ENCODE measurements at places on chromosomes 7 and 10.

GRCh38 chr10:13340626-13341376, 7.3 kb downstream of the SEPHS1 start:
- DNase-seq: peak; percentile 26

- no peak for DNase-seq
Observed at GRCh38 chr7:27890205-27890849, 150.4 kb downstream of the TAX1BP1 start.

DNA sequence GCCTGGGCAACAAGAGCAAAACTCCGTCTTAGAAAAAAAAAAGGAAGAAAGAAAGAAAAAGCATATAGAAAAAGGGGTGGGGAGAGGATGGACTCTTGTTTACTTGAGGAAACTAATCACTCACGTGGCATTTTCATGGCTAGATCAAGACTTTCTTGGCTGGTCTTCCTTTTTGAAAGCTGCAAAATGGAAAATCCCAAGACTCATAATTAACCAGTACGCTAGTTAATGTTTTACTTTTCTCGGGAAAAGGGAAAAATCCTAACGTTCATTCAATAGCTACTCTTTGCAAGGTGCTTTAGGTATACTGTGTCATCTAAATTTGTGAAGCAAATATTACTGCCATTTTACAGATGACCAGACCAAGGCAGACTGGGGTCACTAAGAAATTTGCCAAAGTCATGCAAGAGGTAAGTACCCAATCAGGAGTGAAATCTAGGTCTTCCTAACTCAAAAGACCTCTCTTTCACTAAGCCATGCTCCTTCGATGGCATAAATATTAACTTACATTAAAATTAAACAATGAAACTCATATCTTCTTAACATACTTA, 24.4 kb downstream of the NAPEPLD start:
- no peak for DNase-seq

- DNase-seq: peak; percentile 58
Observed at GRCh38 chr10:132306864-132307751, 642 bp downstream of the STK32C start.

GRCh38 chr10:75068523-75068922, 42.9 kb upstream of the SAMD8 start:
- no peak for DNase-seq

GRCh38 chr10:14594878-14595525, 179.7 kb downstream of the FAM107B start:
- no peak for DNase-seq

- DNase-seq: no peak
Observed at GRCh38 chr10:122296363-122297120, 25.4 kb downstream of the BTBD16 start.

DNA sequence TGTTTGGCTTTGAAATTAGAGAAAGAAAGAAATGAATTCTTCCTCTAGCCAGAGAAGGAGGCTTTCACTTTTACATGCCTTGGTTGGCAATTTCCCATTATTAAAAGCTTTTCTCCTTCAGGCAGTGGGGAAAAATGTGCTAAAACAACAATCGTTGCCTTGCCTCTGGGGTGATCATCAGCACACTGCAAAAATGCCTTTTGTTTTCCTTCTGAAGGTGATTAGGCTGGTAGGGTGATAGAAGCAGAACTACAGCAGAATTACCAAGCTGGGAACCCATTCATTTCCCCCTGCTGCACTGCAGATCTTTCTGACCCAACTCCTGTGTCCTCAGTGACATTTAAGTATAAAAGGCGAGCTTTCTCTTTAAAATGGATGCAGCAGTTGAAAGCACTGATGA, 22.2 kb downstream of the ANK3 start:
- DNase-seq: no peak

DNA sequence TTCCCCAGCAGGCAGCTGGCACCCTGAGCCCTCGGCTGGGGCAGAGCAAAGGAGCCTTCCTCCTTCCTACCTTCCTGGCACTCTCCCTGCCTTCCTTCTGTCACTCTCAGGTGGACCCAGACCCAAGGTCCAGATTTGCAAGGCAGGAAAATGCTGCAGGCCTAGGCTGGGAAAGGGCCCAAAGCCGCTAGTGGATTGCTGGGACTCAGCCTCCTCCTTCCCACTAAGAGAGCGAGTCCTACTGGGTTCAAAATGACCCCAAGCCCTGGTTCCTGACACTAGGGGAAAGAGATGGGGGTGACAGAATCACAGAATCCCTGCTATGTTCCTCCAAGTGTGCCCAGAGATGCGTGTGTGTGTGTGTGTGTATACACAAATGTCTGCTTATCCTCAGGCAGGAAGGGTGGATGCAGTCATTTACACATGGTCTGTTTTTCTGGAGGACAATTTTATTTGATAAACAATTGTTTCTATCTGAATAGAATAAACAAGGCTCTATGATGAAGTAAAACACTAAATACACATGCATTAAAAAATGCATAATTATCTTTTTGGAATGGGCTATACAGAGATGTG, 1.3 kb upstream of the PLAU start:
- DNase-seq: no peak

GRCh38 chr10:77653210-77653609, 15.6 kb upstream of the KCNMA1 start:
- no peak for DNase-seq

DNA sequence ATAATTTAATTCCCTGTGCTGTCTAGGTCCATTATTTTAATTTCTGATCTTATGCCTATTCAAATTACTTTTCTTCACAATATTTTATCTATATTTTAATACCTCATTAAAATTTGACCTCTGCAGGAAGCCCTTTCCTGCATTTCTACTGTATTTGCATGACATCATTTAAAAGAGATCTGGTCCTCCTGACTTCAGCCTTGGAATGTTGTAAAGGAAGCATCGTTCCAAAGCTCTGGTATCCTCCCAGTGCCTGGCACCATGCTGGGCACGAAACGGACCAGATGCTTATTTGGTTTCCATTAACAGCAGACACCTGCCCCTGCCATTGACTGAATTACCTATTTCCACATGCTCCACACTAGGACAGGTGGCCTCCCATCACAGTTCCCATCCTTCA, 247.5 kb downstream of the KLF6 start:
- DNase-seq: no peak

DNA sequence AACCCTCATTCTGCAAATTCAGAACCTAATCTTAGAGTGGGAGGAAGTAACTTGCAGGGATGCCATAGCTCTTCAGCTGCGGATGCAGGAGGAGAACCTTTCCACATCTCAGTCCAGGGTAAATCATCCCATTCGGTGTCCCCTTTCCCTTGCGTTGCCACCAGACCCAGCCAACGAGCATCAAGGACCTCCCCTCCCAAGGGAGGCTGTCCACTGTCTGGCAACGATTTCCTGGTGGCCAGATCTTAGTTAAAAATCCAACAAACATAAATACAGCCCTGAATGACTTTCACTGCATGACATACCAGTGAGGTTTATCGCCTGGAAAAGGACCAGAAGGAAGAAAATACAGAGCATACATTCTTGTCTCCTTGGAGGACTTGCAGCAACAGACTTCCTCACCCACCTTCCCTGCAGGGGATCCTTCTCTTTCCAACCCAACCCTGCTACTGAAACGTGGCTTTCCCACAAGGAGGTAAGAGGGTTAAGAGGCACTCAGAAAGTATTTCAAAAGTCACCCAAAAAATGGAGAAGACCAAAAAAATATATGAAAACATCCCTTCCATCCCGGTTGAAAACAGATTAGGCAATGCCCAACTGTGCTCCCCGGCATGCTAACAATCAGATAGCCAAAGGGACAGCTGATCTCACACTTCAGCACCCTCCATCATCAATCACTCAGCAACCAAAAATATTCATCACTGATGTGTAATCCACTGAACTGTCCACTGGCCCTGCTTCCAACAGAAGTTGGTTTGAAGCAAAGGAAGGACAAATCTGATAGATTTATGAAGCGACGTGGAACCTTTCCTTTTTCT, 206.6 kb downstream of the TNS3 start:
- no peak for DNase-seq

GRCh38 chr7:111919631-111920179, 286.5 kb downstream of the DOCK4 start:
- DNase-seq: no peak

GRCh38 chr7:151243408-151244195, 4.9 kb downstream of the SMARCD3 start:
- DNase-seq: peak; percentile 52

DNA sequence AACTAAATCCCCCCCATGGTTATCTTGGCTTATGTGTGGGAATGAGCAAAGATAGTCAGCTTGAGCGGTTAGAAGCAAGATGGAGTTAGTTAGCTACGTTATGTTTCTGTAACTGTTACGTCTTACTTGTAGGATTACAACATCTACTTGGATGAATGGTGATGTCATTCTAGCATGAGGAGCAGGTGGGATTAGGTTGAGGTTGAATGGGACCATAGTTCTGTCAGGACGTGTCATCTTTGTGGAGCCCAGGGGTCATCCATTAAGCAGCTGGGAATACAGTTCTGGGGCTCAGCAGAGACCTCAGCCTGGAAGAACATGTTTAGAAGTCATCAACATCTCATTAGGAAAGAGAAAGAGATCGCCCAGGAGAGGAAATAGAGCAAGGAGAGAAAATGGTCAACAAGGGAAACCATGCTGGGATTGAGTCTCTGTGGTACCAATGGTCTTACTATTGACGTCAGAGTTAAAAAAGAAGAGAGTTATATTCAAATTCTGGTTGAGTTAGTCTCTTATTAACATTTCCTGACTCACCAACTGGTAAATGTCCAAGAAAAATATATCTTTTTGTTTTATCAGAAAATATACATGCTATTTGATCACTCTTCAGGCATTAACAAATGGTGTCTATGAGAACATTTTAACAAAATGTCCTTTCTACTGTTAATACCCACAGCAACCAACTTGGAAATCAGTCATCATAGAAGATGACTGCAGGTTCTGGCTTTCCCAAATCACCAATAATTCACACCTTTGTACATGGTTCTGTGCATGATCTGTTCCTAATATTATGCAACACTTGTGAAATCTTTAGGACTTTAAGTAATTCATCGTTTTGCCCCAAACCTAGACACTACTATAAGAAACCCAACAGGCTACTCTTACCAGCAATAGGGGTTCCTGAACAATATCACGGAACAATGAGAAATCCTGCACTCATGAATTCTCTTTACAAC, 96.9 kb downstream of the KIAA1217 start:
- no peak for DNase-seq

GRCh38 chr7:148527717-148528168, 62.8 kb upstream of the C7orf33 start:
- DNase-seq: peak; percentile 76

Measured in activated T-cell treated with anti-CD3 and anti-CD28 coated beads, Interleukin-2, amount 50 U/mL, for 1 hour (primary cell).